ENCODE measurements at places on chromosomes 11 and 22.
A peak's percentile ranks its signal among the peaks of the same experiment; 100 is the strongest.

GRCh38 chr11:34640050-34640923 lies 19.4 kb downstream of the EHF start:
- DNase-seq, result no peak

GRCh38 chr22:41915035-41915785 lies at the start of gene SHISA8:
TSS of gene SHISA8 (minus strand) at chr22:41915074. CDS start at chr22:41914667, 407 bp downstream.
- DNase-seq, result peak; percentile 50

- no peak for DNase-seq
These were observed 47.6 kb upstream of the NAV2 start for GRCh38 chr11:19664886-19665548.

DNA sequence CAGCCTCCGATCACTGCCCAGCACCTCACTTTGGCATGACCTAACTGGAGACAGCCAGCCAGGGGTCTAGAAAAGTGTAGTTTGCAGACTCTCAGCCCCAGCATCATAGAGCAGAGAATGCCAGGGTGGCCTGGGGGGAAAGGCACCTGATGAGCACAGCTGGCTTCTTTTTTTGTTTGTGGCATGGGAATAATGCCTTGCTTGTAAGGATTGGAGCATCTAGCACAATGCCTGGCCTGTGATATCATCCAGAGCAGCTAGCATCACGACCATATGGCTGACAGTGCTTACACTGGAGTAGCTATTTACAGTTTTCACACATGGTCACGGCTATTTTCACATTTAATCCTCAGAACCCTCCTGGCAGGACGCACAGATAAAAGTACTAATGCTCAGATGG lies 594.8 kb upstream of the B3GAT1 start:
- DNase-seq, result no peak

GRCh38 chr11:107118025-107118720 lies 99.9 kb upstream of the GUCY1A2 start:
- DNase-seq, result no peak

DNA sequence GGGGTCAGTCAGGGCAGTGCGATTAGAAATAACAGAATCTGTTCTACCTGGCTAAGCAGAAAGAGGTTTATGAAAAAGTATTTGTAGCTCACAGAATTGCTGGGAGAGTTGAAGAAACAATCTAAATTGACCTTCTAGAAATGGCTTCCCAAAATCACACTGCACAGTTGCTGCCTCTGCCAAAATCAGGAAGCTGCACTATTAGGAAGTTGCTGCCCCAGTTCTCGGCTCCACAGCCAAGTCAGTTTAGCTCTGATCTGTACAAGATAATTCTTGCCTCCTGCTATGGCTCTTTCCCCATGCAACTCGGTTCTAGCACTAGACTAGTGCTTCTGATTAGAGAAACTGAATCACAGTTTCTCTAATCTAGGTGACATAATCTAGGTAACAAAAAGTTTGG lies 16.0 kb upstream of the CCDC90B start:
- no peak for DNase-seq

GRCh38 chr11:71240865-71241691 lies 11.3 kb downstream of the SHANK2 start:
- peak; percentile 64 for DNase-seq

GRCh38 chr22:20864186-20864908 lies 5.5 kb downstream of the SNAP29 start:
- DNase-seq, result no peak

GRCh38 chr11:131481303-131481702 lies 110.9 kb downstream of the NTM start:
- DNase-seq, result no peak

- peak; percentile 65 for DNase-seq
These were observed 24.9 kb upstream of the CHKA start for GRCh38 chr11:68146010-68146540.

DNA sequence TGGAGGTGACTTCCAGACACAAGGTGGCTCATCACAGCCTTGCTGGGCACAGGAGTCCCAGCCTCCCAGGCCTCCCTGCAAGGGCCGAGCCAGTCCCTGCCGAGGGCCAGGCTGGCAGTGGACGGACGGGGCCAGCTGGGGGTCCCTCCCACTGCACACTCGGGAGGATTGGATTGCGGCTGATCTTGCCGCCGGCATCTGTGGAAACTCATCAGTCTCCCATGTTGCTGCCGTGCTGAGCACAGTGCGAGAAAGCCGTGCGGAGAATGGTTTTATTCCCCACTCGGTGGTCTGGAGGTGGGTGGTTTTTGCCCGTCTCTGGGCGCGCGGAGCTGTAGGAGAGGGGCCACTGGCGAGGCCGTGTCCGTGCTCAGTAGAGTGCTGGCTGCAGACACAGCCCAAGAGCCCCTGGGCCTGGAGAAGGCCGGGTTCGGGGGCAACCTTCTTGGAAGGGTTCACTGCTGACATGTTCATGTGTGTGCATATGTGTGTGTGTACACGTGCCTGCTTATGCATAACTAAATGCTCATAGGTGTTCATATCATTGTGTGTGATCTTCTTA lies 1246.4 kb downstream of the BRD1 start:
- no peak for DNase-seq

GRCh38 chr11:119641983-119642745 lies 86.8 kb downstream of the NECTIN1 start:
- peak; percentile 60 for DNase-seq

- DNase-seq, result no peak
These were observed 9.0 kb upstream of the PANX3 start for GRCh38 chr11:124602193-124602592.

DNA sequence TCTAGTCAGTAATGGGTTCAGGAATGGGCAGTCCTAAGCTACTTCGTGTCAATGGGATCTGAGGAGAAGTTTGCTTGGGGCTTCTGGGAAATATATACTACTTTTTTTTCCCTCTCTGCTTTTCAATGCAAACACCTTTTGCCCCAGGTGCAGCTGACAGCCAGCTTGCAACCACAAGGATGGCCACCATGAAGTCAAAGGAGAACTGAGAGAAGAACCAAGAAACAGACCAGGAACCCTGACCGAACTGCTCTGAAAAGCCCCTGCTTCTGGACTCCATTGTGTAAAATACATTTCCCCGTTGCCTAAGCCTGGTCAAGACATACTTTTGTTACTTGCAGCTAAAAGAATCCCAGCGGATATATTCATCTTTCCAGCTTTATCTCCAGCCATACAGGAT lies 20.1 kb upstream of the CD44 start:
- DNase-seq, result no peak

DNA sequence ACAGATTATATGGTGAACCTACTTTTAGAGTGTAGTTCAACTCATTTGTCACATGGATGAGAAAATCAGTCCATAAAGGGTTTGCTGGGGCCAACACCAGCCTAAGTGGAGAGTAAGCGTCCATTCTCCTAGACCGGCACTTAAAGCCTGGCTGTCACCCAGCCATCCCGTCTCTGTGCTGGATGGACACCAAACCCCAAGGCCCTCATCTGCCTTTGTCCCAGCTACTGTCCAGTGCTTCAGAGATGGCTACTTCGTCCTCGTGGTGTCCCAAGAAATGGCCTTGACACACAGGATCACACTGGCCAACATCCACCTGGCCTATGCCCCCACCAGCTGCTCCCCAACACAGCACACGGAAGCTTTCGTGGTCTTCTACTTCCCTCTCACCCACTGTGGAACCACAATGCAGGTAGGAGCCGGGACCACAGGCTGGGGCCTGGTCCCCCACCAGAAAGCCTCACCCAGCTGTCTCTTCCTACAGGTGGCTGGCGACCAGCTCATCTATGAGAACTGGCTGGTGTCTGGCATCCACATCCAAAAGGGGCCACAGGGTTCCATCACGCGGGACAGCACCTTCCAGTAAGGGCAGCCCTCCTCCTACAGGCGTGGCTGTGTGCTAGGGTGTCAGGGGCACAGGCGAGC lies 3.5 kb downstream of the ZP1 start:
- no peak for DNase-seq

DNA sequence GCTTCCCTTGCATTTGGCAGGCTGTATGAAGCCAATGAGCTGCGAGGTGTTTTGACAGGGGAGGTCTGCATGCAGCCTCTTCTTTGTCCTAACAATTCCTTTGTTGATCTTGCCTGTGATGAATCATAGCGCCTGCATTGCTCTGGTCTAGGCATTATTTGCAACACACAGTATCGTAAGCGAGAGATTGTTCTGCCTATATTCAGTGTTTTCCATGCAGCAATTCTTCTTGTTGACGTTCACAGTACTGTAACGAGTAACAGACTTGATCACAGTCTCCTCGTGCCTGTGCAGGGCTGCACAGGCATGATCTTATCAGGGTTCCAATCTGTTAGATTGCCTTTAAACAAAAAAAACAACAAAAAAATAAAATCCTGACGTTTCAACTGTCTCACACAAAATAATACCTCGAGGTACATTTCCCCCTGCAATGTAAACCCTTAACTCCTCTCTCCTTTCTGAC lies 13.9 kb upstream of the ADSL start:
- peak; percentile 75 for DNase-seq

- DNase-seq, result peak; percentile 90
These were observed 13.7 kb downstream of the ARHGEF17 start for GRCh38 chr11:73321604-73322381.

GRCh38 chr22:29700900-29701154 lies 19.0 kb upstream of the CABP7 start:
- DNase-seq, result no peak

- no peak for DNase-seq
These were observed 307.7 kb downstream of the BUD13 start for GRCh38 chr11:116465056-116465455.

DNA sequence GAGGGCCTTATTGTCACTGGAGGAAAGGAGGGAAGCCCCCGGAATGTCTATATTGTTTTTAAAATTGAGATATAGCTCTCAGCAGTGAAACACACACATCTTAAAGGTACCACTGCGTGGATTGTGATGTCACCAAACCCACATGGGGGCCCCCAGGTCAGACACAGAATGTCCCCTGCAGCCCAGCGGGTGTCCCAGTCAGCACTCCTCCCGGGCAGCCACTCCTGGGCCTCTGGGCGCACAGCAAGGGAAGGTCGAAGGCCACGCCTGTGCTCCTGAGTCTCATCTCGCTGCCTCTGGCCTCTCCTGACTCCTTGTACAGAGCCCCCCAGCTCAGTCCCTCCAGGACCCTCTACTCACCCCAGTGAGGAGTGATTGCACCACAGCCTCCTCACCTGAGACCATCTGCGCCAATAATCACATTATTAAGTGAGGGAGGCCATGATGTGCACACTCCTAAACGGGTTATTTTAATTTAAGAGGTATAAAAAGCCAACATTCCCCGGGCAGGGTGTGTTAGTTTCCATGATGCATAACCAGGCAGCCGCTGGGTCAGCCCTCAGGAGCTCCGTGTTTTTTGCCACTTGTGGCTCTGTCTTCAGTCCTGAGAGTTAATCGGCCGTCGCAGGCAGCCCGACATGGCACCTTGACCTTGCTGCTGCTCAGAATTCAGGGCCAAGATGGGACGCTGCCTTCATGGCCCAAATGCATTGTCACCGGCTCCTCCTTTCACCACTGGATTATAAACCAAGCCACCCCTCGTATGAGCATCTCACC lies 1089.3 kb downstream of the BRD1 start:
- no peak for DNase-seq

DNA sequence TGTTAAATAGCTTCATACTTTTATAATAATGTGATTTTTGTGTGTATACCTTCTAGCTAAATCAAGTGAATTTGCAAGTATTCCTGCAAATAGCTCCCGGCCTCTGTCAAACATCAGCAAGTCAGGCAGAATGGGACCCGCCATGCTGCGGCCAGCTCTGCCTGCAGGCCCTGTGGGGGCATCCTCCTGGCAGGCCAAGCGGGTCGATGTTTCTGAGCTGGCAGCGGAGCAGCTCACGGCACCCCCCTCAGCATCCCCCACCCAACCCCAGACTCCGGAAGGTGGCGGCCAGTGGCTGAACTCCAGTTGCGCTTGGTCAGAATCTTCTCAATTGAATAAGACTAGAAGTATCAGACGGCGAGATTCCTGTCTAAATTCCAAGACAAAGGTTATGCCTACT lies 19.3 kb downstream of the GTSE1 start:
- DNase-seq, result no peak

GRCh38 chr11:62534779-62535545 lies 11.6 kb downstream of the AHNAK start:
- no peak for DNase-seq

GRCh38 chr11:88345408-88345807 lies 7.9 kb upstream of the CTSC start:
- DNase-seq, result no peak

DNA sequence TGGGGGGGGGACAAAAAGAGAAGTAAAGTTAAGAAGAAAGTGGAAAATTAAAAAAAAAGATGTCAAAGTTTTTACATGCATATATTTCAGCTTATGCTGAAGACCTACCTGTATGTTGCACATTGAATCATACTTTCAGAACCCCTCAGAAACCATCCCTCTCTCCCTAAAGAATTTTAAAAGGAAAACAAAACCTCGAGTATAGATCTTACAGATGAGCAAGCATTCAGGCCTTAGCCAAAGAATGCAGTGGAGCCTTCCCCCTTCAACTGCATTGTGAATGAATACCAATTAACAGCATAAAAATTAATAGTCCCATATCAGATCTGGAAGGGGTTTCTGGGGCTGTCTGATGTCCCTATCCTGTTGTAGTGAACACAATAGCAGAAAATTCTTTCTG lies 16.3 kb downstream of the KDELR3 start:
- DNase-seq, result no peak

DNA sequence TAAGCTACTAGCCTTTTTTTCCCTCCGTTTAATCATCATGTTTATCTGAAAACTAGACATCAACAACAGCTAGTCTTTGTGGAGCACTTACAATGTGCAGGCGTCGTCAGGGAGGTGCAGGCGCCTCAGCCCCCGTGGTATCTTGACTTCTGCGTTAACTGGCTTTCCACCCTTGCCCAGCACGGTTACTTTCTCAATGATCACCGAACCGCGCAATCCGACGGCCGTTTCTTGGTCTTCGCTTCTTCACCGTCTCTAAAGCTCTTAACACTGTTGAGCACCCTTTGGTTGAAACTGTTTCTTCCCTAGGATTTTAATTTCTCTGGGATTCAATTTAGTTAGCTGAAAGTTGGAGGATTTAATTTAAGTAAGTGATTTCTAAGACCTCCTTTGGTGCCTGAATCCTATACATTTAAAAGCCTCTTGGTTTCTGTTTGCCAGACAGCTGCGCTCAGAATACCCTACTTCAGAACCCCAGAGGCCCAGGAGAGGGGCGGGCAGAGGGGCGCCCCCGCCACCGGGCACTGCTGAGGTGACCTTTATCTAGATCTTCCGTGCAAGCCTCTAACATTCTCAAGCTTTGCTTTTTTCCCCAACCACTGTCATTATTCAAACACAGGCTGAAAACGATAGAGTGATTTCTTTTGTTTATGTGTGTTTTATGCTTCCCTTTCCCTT lies 18.0 kb upstream of the TMEM218 start:
- no peak for DNase-seq

DNA sequence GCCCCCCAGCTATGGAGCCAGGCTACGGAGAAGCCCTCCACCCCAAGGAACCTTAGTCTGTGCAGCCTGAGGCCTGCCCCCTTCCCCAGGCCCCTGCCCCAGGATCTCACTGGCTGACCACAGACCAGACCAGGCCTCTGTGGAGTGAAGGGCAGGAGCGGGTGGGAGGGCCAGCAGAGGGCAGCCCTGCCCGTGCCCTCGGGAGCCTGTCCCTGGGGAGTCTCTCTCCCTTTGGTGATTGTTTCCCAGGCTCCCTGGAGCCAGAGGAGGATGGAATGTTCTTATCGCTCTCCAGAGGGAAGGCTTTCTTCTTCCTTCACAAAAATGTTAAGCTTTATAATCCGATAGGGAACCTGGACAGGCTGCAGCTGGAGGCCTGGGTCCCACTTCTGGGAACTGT lies 455.3 kb downstream of the SOX6 start:
- no peak for DNase-seq

- DNase-seq, result peak; percentile 76
These were observed 561 bp downstream of the FXYD2 start for GRCh38 chr11:117823946-117824420.
